Astrocyte of the hippocampus (primary cell): ENCODE measurements at places on chromosomes 6 and 20.

DNA sequence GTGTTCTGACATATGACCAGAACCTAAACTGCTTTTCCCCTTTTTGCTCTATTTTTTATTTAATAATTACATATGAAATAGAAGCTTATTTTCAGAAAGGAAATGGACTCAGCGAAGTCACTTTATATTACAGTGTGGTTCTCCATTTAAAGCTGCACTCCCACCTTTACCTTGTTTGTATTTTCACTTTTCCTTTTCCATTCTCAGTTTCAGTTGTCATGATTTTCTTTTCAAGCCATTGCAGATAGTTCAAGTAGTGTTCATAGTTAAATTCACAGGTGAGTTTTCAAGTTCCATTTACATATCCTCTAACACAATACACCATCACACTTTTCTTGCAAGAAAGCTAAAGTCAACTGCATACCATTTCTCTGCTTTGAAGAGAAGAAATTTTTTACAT is 400.2 kb downstream of the HACE1 start:
- no peak for DNase-seq

GRCh38 chr6:105831311-105832097 is 254.6 kb upstream of the PRDM1 start:
- no peak for DNase-seq

DNA sequence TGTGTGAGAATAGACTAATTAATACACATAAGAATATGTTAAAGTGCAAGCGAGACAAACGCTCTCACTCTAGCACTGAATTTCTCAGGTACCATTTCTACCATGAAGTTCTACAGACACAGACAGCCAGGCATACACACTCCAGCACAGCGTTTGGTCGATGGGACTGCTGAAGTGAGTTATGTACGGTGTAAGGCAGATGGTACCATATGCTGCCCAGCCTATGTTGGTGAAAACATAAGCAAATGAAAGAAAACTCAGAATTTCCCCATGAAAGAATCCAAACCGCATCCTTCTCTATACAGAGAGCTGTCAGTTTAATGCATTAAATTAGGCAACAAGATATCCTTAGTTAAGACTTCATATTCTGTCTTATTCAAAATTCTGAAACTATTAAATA is 34.9 kb downstream of the AGPAT4 start:
- no peak for DNase-seq

- peak; percentile 71 for DNase-seq
Observed at GRCh38 chr20:2840967-2841531, 504 bp downstream of the VPS16 start.

- no peak for DNase-seq
Observed at GRCh38 chr20:13464702-13465101, 174.0 kb downstream of the TASP1 start.

- DNase-seq: no peak
Observed at GRCh38 chr6:29236060-29236459, 65.4 kb downstream of the OR2J2 start.

DNA sequence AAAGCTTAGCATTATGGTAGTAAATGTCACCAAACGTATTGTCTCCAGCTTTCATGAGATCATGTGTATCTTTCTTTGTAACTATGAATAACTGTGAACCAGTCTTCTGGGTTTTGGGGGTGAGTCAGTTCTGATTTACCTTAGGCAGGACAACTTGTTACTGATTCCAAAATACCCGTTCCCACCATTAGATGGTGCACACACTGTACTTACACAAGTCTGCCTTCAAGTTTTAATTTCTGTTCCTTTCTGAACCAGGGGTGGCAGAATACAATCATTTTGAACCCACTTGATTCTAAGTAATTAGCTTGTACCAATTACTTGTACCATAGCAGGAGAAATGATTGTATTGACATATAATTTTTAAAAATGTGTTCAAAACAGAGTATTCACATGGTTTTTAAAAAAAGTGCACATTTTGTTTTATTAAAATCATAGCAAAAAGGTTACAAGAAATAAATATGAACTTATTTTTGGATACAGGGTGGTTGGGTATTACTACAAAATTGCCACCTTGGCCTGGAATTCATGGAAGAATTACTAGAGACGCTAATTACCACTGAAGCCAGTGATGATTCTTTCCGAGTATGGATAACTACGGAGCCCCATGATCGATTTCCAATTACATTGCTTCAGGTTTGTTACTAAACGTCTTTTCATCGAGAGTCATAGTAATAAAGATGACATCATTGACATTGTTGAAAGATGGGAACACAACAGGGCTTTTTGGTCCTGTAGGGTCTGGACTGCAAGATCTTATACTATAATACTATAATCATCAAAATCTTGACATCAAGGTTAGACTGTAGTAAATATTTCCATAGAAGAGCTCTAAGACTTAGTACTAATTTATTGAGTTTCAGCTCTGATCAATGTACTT is 75.2 kb upstream of the GLP1R start:
- peak; percentile 71 for DNase-seq

DNA sequence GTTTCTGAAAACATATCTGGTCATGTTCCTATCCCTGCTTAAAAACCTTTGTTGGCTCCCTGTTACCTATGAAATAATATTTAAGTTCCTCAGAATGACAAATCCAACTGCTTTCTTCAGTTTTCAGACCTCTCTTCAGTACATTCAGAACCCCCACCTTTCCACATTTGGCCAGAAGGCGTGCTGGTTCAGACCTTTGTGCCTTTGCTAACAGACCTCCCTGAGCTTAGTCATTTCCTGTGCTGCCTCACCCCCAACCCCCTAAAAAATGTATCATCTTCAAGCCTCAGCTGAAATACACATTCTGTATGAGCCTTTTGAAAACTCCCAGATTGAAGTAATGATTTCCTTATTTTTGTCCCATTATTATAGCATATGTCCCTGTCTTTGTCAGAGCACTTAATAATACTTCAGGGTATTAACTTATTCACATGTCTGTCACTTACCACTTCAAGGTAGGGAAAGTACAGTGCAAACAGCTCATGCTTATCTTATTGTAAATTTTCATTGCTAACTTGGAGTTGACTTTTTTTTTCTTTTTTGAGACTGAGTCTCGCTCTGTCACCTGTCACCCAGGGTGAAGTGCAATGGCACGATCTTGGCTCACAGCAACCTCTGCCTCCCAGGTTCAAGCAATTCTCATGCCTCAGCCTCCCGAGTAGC is 19.7 kb downstream of the FAM217A start:
- DNase-seq: peak; percentile 62

GRCh38 chr6:131172222-131172621 is 37.0 kb downstream of the AKAP7 start:
- DNase-seq: no peak

DNA sequence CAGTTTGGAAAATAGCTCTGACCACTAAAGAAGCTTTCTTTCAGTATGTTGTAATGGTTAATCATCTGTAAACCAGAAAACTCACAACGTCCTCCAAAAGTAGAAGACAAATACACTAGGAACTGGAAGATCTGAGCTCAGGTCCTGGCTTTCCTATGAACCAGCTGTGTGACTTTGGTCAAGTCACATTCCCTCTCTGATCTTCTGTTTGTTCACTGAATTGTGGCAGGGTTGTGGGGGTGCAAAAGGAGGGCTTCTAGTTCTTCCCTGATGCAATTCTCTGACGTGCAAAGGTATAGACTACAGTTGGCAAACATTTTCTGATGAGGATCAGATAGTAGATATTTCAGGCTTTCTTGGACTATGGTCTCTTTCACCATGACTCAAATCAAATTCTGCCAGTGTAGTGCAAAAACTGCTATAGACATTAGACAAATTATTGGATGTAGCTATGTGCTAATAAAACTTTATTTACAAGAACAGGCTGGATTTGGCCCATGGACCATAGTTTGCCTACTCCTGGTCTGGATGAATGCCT is 44.9 kb downstream of the ATXN1 start:
- no peak for DNase-seq
